ENCODE measurements at places on chromosomes 4 and X.

GRCh38 chr4:97073194-97073593, 1070.1 kb downstream of the STPG2 start:
- no peak for DNase-seq

DNA sequence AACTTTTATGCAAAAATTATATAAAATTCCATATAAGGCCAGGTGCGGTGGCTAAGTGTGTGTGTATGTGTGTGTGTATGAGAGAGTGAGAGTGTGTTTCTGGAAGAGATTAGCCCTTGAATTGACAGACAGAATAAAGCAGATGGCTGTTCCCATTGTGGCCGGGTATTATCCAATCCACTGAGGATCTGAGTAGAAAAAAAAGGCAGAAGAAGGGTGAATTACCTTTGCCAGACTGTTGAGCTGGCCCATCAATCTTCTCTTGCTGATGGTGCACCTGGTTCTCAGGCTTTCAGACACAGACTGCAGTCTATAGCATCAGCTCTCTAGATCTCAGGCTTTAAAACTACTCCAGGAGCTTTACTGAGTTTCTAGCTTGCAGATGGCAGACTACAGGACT, 92.2 kb upstream of the SLIT2 start:
- no peak for DNase-seq

- peak; percentile 18 for DNase-seq
Measured at GRCh38 chr4:38189445-38189844, 229.2 kb downstream of the PTTG2 start.

- no peak for DNase-seq
Measured at GRCh38 chr4:81326581-81326980, 111.6 kb upstream of the PRKG2 start.

GRCh38 chr4:15417233-15417660, 10.6 kb upstream of the C1QTNF7 start:
- no peak for DNase-seq

DNA sequence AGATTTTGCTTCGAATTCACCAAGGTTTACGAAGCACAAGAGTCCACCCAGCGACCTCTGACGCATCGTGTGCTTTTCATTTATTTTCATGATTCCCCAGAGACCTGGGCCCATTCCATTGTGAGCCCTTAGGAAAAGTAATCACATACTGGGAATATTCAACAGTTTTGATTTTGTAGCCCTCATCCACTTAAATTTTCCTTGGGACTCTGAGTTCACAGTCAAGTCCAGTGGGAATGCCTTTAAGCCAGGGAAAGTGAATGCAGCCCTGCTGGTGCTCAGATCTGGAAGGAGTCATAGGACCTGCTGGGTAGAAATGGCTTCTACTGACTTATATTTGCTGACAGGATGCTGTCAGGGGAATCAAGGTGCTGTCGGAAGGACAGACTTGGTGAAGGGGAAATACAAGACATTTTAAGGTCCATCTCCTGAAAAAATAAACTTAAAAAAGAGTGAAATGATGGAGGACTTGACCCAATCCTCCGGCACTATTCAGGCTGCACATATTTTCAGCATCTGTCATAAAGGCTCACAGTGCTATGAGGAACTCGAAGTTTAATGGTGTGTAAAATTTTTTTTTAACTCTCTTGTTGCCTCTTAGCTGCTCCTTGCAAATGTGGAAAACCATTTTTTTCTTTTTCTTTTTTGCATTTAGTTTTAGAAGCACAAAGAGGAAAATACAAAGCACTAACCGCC, 204.9 kb downstream of the MID1 start:
- no peak for DNase-seq

DNA sequence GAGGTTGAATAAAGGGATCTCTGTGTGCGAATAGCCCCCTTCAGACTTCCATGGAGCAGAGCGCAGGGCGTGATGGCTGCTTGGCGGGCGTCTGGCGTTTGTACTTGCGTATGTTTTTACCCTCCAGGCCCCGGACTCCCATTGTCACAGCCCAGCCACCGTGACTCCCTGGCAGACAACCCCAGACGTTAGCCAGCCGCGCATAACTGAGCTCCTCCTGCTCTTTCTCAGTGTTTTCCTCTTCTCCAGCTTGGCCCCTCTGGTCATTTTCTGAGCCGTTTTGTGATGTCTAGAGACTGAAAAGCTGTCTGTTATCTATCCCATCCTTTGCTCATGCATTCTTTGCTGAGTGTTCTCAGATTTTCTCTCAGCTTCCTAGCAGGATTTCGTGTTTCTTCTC, 54.3 kb downstream of the IGFBP7 start:
- no peak for DNase-seq

DNA sequence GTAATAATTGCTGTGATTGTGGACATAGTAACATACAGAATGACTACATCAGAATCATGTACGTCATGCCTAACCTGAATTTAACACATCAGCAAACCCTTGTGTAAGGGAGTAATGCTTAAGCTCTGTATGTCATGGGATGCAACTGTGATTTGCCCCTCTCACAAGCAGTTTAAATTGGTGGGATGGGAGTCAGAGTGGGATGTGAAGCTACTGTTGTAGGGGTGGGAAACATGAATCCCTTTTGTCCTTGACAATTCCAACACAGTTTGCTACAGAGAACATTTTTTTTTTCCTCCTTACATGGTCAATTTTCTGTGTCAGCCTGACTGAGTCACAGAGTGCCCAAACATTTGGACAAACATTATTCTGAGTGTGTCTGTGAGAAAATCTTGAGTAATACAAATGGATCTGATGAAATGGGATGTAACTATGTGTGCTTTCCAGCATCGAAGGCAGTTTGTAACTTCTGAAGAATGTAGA, 392.8 kb downstream of the GPM6A start:
- no peak for DNase-seq

GRCh38 chr4:104593019-104593418, 98.3 kb upstream of the CXXC4 start:
- DNase-seq, result no peak

GRCh38 chr4:61079427-61079826, 120.7 kb upstream of the ADGRL3 start:
- DNase-seq, result no peak

- no peak for DNase-seq
Measured at GRCh38 chr4:139014371-139015268, 961 bp upstream of the NOCT start.

- no peak for DNase-seq
Measured at GRCh38 chrX:4754878-4755604, 1041.6 kb upstream of the PRKX start.

GRCh38 chrX:113353134-113353533, 512.5 kb upstream of the AMOT start:
- no peak for DNase-seq

DNA sequence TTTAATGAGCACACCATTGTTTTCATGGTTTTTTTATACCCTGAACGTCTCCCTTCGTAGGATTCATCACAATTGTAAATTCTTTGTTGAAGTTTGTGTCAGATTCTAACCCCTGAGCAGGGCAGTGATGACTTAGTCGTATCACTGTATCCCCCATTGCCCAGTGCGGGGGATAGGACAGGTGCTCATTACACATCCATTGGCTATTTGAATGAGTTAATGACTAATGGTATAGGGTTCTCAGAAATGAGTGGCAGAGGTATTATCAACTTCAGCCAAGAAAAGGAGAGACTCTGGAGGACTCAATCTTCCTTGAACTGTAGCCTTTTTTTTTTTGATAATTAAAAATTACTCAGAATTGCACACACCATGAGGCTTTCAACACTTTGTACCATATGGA, 64.6 kb downstream of the SYNPO2 start:
- no peak for DNase-seq

DNA sequence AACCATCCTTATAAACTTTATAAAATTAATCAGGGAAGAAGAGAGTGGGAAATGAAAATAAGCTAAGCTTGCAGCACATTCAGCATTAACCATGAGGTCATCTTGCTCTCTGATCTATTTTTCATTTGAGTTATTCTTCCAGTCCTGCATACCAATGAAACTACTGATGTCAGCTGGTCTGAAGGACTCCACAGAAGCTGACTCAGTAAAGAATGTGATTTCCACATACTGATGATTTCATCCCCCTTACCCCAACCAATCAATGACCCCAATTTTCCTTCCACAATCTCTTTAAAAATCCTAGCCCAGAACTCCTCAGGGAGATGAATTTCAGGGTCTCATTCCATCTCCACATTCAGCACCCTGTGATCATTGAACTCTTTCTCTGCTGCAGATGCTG, 18.8 kb upstream of the DSPP start:
- no peak for DNase-seq

- DNase-seq, result no peak
Measured at GRCh38 chr4:183727482-183727881, 68.4 kb downstream of the TRAPPC11 start.

DNA sequence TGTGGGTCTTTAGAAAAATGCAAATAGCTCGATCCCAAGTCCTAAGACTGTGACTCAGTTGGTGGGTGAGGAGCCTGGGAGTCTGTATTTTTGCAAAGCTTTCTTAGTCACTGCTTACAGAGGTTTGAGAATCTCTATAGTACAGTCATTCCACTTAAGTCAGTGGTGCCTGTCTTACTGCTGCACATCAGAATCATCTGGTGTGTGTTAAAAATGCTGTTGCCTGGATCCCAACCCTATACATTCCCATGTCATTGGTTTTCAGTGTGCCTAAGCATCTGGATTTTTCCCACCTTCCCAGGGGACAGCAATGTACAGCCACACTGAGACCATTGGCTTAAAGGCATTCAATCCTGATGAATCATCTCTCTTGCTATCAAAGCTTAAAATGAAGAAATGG, 21.0 kb upstream of the GEMIN8 start:
- DNase-seq, result no peak

GRCh38 chr4:81196126-81196650, 18.8 kb downstream of the PRKG2 start:
- no peak for DNase-seq

GRCh38 chrX:78104447-78105176, 564 bp downstream of the PGK1 start:
- DNase-seq, result no peak

DNA sequence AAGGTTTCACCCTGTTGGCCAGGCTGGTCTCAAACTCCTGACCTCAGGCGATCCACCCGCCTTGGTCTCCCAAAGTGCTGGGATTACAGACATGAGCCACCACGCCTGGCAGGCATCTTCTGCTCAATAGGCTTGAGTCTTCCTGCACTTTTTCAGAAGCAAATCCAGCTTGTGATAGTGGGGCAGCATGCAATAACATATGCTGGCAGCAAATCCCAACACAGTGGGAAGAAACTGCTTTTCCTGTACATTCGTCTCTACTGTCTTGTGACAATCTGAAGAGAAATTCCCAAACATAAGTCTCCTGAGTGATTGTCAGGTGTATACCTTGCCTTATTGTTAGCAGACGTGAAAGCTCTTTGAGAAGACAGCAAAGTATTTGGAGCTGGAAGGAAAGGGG, 145.7 kb downstream of the PALLD start:
- DNase-seq, result no peak

GRCh38 chrX:107753187-107753586, 22.4 kb downstream of the TSC22D3 start:
- DNase-seq, result no peak

GRCh38 chr4:53431052-53431451, 53.6 kb downstream of the FIP1L1 start:
- DNase-seq, result no peak

GRCh38 chr4:70915036-70915815, 13.1 kb downstream of the MOB1B start:
- no peak for DNase-seq

GRCh38 chr4:101710806-101711205, 79.7 kb upstream of the BANK1 start:
- DNase-seq, result no peak

- DNase-seq, result no peak
Measured at GRCh38 chrX:16023790-16024734, 99.3 kb upstream of the GRPR start.

DNA sequence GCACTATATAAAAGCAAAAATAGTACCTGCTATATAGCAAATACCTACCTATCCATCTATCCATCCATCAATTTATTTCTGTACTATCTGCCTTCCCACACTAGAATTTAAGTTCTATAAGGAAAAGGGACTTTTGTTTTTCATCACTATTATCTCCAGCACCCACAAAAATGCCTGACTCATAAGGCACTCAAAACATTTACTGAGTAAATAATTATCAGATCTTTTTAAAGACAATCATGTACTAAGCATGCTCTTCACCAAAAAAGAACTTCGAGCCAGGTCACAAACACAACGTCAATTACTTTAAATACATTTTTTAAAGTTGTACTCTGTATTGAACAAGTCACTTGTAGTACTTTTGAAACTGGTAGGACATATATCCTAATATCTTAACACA, 119.9 kb downstream of the FBXW7 start:
- DNase-seq, result no peak

GRCh38 chrX:67673741-67674274, 130.0 kb downstream of the AR start:
- no peak for DNase-seq

DNA sequence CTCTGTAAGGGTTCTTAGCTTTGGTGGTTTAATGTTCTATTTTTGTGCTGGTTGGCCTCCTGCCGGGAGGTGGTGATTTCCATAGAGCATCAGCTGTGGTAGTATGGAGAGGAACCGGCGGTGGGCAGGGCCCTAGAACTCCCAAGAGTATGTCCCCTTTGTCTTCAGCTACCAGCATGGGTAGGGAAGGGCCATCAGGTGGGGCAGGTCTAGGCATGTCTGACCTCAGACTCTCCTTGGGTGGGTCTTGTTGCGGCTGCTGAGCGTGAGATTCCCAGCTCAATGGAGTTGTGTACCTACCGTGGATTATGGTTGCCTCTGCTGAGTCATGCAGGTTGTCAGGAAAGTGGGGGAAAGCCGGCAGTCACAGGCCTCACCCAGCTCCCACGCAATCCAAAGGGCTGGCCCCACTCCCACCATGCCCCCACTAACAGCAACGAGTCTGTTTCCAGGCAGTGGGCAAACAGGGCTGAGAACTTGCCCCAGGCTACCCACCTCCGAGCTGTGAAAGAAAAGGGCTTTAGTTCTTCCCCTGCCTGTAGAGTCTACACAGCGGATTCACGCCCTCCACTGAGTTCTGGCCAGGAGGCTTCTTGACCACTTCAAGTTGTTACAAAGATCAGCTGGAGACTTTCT, 235.9 kb downstream of the RPA4 start:
- no peak for DNase-seq

GRCh38 chr4:56803471-56803870, 18.0 kb downstream of the SPINK2 start:
- no peak for DNase-seq

DNA sequence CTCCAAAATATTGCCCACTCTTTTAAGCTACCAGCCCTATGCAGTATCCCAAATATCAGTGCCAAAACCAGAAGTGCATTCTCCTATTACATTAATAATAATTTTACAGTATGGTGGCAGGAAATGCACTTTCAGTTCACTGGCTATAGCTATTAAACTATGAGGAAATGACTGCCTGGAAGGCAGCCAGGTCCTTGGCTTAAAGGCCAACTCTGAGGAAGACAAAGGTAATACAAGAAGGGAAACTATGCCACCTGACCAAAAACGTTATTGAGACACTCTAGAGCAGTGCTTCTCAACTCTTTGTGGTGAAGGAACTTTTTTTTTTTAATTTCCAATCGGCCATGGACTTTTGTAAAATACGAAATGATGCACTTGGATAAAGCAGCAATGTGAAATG, 133.6 kb upstream of the VAMP7 start:
- no peak for DNase-seq

Measured in activated CD4-positive, alpha-beta T cell treated with anti-CD3 and anti-CD28 coated beads, Interleukin-2, amount 50 U/mL, for 24 hours (primary cell).